ENCODE measurements at places on chromosomes 6 and 20. TPM values are rescaled to one million over a fixed set of nuclear protein-coding genes. Genes with fewer than 3 reads are reported as not detected.

DNA sequence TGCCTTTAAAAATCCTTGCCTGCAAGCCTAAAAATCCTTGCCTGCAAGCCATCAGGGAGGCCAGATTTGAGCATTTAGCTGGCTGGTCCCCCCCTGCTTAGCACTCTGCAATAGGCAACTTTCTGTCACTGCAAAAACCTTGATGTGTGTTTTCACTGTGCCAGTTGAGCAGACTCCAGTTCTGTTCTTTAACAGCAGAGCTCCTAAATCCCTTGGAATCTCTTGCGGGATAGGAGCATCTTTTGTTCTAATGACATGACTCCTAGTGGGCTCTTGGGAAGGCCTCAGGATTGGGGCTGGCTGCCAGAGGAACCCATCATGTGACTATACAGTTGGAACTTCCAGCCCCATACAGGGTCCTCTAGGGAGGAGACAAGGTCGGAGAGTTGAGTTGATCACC is 50.4 kb downstream of the FAM184A start:
- DNase-seq: no peak

The SAMD3 gene
- 0.88 TPM for polyA plus RNA-seq

- no peak for DNase-seq
Measured at GRCh38 chr6:68919537-68919936, 284.5 kb downstream of the ADGRB3 start.

The GGTLC1 gene
- not detected for polyA plus RNA-seq

- DNase-seq: no peak
Measured at GRCh38 chr6:3523966-3524365, 67.1 kb upstream of the SLC22A23 start.

DNA sequence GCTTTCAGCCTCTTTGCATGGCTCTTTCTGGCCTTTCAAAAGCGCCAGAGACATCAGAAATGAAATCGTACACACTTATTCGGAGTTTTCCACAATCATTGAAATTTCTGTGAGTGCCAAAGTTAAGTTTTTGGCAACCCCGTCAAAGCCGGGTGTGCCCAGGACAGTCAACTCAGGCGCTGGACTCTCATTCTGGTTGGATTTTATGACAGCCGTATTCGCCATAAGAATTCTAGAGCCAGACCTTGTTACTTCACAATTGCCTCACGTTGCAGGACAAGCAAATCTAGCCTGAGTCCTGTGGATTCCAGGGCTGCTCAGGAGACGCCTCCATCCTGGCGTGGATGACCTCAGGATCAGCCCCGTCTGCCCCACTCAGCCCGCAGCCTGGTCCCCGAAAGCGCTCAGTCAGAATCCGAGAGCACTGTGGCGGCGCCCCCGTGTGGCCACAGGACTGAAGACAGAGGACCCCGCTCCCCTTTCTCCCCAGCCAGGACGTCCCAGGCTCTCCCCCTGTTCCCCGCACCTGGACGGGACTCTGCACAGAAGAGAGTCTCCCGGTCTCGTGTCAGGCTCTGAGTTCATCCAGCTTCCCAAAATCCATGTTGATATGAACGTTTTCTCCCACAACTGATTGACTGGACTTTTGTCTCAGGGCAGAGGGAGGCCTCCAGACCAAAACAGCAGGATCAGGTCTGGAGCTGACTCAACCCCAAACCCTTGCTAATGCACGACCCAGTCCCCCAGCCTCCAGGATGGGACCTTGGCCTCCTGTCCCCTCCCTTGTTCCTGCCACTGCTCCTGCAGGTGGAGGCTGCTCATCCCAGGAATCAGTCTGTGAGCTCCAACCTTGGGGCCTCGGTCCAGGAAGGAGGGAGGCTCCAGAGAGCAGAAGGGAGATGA is 38.2 kb downstream of the MICA start:
- DNase-seq: no peak

- DNase-seq: no peak
Measured at GRCh38 chr6:118746825-118747174, 95.4 kb upstream of the CEP85L start.

The BMP7 gene
- 99.0 TPM for polyA plus RNA-seq

The MUC21 gene
- polyA plus RNA-seq: 0.03 TPM

- no peak for DNase-seq
Measured at GRCh38 chr20:40459299-40459698, 229.7 kb downstream of the MAFB start.

All from left renal cortex interstitium (tissue), 4 donors.